ENCODE measurements at places on chromosomes 12 and 14.

DNA sequence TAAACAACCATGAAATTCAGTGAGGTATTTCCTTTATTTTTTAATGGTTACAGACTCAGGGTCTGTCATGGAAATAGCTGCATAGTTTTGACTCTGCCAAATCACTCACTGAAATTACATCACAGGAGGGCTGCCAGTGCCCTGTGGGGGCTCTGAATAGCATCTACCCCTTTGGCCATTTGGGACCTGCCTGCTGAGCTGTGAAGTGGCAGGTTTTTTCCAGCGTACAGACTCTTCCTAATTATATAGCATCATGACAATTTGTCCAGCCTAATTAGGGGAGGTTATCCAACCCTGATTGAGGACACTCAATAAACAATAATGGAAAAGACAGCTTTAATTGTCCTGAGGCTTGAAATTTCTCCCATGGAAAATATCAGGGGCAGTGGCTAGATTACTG lies 1.8 kb upstream of the COCH start:
- no peak for DNase-seq

DNA sequence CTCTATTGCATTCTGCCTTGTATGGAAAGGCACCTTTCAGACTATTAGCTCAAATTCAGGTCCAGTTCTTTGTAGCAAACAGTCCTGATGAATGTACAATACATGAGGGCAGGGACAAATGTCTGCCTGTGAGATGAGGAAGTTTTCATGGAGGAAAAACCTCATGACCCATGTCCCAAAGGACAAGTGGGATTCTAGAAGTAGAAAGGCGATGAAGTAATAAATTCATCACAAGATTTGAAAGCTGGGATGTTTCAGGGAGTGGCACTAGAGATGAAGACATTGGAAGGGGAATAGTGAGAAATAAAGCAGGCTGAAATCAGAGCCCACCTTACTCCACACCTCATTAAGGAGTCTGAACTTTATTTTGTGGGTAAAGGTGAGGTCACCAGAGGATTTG lies 4.2 kb downstream of the CORO1C start:
- no peak for DNase-seq

DNA sequence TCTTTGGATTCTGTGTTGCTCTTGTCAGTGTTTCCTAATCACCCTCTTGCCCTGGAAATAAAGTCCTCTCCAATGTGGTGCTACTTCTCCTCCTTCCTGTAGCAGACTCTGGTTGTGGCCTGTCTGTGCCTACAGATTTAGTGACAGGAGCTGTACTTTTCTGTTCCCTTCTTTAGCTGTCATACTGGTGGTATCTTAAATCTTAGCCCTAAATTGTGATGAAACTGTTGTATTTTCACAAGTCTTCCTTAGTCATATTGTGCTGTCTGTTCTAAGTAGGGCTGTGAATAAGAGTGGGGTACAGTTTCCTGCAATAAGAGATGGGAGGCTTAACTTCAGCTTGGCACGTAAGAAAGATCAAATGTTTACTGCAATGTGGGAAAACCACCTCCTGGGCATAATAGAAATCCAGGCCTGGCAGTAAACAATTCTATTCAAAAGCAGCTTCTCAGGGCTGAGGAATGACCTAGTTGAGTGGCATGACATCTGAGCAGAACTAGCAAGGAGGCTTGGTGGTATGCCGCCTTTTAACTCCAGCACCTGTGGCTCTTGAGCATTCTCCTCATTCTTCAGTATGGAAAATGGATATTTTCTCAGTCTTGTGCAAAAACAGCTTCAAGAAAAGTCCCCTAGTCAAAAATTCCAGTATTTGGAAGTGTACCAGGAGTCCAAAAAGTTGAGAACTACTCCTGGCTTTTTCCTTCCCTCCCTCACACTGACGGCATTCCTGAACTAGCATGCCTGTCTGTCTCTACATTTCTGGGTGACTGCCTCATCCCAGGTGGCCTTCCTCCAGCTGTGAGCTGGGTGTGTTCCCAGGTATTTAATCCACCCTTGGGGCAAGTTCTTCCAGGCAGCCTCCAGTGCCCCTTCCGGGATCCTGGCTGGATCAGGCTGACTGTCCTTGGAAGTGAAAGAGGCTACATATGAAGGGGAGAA lies 19.5 kb downstream of the ANO6 start:
- DNase-seq: no peak

DNA sequence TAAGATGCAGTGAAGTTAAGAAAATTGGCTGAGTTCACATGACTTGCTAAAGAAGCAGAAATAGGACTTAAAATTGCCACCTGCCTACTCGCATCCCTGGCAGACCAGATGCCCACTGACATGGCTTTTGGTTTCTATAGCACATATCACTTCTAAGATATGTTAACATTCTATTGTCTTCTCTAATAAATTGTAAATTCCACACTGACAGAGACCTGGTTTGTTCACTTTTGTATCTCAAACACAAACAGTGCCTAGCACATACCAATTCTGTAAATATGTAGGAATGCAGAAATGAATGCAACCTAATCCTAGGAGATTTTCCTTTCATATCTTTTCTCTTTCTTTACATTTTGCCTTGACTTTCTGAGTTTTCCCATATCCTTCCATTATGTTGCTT lies 1047.6 kb downstream of the AACS start:
- DNase-seq: no peak

DNA sequence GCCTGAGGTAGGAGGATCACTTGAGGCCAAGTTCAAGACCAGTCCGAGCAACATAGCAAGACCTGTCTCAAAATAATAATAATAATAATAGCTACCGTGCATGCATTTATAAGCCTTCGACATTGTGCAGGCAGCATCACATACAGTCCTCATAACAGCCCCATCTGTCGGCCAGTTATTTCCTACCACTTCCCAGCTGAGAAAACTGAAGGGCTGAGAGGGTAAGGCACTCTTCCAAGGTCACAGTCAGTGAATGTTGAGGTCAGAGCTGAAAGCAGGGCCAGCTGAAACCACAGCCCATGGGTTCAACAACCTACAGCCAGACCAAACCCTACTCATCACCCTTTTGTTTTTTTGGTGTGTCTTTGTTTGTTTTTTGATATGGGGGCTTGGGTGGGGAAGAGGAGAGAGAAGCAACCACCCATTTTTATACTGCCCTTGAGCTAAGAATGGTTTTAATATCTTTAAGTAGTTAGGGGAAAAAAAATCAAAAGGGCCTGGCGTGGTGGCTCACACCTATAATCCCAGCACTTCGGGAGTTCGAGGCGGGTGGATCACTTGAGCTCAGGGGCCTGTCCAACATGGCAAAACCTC lies 16.8 kb upstream of the ITPK1 start:
- no peak for DNase-seq

- DNase-seq: no peak
Observed at GRCh38 chr12:4555804-4556203, 6.2 kb upstream of the DYRK4 start.

GRCh38 chr14:37594238-37594970 lies 645 bp downstream of the FOXA1 start:
- DNase-seq: peak; percentile 88

DNA sequence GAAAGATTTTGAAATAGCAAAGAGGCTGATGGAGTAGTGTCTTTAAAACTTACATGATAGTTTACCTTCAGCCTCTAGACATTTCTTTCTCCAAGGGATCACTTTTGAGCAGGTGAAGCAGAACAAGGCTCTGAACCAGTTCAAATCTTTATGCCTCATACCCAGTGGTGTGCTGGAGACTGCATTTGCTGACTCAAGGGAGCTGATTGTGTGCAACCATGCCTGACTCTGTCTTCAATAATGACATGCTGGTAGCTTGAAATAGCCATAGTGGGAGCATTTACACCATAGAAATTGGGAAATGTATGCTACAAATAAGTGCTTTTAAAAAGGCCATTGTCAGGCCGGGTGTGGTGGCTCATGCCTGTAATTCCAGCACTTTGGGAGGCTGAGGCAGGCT lies 482.0 kb downstream of the TMTC2 start:
- DNase-seq: no peak

- no peak for DNase-seq
Observed at GRCh38 chr14:67806246-67806645, 10.1 kb downstream of the ZFYVE26 start.

DNA sequence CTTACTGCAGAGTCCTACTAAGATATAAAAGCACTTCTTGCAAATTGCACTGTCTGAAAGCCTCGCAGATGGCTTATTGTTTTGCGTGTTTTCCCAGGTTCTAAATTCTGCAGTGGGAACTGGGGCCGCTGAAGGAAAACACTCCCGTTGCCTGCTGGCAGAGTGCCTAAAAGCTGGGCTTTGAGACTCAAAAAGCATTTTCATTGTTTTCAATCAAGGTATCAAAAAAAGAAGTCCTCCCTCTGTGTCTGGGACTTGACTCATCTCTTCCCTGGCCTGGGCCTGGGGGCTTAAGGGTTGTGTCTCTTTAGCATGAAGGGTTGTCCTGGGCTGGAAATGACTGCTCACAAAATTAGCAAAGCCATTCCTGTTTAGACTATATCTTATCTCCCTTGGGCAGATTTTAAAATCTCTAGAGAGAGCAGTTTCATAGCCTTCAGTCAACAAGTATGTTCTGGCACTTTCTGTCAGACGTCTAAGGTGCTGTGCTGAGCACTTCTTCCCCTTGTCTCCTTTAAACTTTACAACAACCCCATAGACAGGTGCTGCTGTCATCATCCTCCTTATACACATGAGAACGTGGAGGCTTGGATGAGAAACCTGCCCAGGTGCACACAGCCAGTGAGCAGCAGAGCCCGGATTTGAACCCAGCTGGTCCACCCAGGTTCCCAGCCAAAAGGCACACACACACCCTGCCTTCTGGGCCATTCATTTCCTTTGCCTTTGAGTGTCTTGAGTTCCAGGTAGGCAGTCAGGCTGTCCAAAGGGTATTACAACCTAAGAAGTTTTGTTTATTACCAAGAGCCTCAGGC lies 31.1 kb downstream of the ELK3 start:
- DNase-seq: no peak

GRCh38 chr12:92539976-92540781 lies 162.6 kb upstream of the PLEKHG7 start:
- no peak for DNase-seq

- no peak for DNase-seq
Observed at GRCh38 chr14:40115583-40115982, 683.4 kb upstream of the FBXO33 start.

DNA sequence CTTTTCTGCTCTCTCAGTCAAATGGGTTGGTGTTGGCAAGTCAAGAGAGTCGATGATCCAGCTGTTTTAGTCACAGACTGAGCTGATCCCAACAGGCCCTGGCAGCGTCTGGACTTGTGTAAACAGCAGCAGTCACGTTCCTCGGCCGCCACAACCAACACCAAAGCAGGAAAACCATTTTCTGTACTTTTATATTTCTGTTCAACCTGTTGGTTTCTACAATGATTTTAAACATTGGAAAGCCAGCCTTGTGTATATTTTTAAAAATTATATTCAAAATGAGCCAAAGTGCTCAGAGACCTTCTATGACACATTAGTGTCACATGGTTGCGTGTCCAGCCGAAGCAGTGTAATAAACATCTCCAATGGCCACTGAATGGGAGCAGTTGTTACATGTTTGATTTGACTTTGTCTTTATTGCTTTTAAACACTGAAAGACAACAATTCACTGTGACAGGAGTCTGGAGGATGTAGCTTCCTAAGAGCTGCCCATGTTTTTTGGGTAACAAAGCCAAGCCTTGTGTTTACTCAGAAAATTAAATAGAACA lies 5.9 kb upstream of the SIVA1 start:
- no peak for DNase-seq

DNA sequence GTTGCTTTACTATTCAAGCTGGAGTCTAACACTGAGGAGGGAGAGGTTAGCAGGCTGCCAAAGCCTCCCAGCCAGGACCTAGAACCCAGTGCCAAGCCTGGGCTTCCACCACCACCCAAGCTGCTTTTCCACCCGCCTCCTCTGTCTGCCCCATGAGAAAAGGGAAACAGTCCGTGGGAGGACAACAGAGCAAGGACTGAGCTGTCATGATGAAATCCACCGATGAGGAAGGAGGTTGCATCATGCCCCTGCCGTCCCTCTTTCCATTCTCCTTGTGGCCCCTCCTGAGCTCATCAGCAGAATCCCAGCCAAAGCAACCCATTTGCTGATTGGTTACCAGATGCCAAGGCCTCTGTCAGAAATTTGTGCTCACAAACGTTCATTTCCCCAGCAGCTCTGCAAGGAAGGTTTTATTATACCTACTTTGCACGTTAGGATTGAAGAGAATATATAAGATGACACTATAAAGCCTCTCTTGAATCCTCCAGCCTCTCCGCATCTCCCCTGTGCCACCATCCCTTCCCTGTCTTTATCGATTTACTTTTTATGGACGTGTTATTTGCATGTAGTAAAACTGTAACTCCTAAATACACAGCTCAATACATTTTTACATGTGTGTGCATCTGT lies 6.3 kb upstream of the SERPINA1 start:
- DNase-seq: no peak

DNA sequence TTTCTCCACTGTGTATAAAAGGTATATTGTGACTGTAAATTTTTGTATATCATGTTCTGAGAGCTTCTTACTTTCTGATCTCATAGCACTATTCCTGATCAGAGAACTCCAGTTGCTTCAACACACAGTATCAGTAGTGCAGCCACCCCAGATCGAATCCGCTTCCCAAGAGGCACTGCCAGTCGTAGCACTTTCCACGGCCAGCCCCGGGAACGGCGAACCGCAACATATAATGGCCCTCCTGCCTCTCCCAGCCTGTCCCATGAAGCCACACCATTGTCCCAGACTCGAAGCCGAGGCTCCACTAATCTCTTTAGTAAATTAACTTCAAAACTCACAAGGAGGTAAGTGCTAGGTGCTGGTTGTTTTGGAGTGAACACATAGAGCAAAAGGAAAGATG lies 30.9 kb downstream of the CKB start:
- DNase-seq: no peak

Measured in glomerular endothelial cell (primary cell).